D341Med (cell line): ENCODE measurements at places on chromosomes 5 and 9.

- DNase-seq = no peak
Measured at GRCh38 chr5:32207355-32207634, 33.2 kb upstream of the GOLPH3 start.

DNA sequence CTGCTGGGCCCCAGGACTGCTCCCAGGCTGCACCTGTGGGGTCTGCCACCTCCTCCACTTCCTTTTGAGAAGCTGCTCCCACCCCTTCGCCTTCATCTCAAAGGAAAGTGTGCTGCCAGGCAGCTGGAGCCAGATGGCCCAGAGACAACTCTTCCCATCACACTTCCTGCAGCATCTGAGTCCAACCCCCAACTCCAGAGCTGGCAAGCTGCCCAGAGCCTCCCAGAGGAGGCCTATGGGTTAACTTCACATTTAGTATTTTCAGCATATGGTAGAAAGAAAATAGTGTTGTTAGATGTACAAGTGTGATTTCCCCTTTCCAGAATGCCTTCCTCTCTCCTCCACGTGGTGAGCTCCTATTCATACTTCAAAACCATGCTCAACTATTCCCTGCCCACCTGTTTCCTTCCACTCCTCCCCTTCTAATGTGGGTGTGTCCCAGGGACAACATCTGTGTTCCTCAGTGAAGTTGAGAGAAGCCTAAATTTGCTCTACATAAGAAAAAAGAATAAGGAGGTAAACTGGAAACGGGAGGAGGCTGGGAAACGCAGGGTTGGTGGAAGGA, 38.6 kb upstream of the KCNMB1 start:
- no peak for DNase-seq

GRCh38 chr5:43833961-43834360, 231.0 kb downstream of the NNT start:
- no peak for DNase-seq

DNA sequence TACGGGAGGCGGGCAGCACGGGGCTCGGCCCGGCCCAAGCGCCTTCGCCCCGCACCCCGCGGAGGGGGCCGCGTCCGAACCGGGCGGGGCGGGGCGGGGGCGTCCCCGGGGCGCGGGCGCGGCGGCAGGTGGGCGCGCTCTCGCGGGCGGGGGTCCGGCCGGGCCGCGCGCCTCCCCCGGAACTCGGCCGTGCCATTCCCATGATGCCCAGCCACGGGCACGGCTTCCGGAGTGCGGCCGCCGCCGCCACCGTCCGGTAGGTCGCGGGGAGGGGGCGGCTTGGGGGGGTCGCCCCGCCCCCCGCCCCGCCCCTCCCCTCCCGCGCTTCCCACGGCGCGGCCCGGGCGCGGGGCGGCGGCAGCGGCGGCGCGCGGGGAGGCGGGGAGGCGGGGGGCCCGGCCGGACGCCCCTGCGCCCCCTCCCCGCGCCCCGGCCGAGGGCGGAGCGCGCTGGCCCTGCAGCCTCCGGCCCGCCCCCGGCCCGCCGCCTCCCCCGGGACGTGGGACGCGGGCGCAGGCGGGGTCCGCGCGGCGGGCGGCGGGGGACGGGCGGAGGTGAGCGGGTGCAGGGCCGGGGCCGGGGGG, at the start of gene PPP1R26:
Gene PPP1R26 (plus strand): TSS at position 314 of the 584 bp plus-strand sequence. CDS start 4,729 bp downstream, outside the sequence.
- DNase-seq = peak; percentile 75

GRCh38 chr5:56633950-56634349, 181.4 kb upstream of the MAP3K1 start:
- DNase-seq = no peak

DNA sequence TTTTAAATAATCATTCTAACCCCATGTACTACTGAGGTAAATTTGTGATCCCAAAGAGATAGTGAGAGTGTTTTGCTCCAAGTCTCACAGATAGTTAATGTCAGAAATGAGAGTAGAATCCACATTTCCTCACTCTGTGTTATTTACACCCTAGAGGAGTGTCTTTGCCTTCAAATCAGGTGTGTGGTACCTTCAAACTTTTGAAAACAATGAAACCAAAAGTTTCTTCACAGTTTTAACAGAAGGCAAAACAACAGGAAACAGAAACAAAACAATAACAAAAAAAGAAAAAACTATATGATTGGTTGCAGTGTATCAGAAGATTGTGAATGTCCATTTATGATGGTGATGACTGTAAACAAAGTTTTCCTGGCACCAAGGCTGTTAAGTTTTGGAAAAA, 85.9 kb downstream of the ERBIN start:
- no peak for DNase-seq

GRCh38 chr9:33614001-33614687, 90.1 kb downstream of the ANKRD18B start:
- DNase-seq = no peak

- no peak for DNase-seq
Measured at GRCh38 chr5:122311497-122311960, 508 bp upstream of the SNCAIP start.

GRCh38 chr9:79630521-79631403, 59.0 kb downstream of the TLE4 start:
- no peak for DNase-seq

DNA sequence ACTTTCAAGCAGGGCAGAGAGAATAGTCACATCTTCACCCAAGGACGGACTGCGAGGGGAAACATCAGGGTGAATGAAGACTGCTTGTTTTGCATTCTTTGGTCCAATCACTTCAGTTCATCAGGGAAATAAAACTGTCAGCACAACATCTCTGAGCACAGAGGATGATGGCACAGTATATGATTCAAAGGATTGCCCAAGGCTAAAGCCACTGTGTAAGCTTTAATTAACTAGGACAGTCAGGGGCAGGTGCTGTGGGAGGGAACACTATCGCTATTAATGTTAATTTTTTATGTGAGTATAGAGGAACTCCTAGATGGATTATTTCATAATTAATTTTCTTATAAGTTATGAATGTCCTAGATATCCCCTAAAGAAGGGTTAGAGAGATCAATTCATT, 112.1 kb downstream of the BASP1 start:
- DNase-seq = no peak

- DNase-seq = no peak
Measured at GRCh38 chr5:140148508-140148907, 22.8 kb downstream of the IGIP start.

DNA sequence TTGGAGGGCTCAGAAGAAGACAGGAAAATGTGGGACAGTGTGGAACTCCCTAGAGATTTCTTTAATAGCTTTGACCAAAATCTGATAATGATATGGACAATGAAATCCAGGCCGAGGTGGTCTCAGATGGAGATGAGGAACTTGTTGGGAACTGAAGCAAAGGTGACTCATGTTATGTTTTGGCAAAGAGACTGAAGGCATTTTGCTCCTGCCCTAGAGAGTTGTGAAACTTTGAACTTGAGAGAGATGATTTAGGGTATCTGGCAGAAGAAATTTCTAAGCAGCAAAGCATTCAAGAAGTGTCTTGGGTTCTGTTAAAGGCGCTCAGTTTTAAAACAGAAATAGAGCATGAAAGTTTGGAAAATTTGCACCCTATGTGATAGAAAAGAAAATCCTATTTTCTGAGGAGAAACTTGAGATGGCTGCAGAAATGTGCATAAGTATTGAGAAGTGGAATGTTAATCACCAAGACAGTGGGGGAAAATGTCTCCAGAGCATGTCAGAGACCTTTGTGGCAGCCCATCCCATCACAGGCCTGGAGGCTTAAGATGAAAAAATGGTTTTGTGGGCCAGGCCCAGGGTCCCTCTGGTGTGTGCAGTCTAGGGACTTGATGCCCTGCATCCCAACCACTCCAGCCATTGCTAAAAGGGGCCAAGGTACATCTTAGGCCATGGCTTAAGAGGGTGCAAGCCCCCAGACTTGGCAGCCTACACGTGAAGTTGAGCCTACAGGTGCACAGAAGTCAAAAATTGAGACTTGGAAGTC, 463.7 kb upstream of the TLE4 start:
- DNase-seq = no peak

- DNase-seq = no peak
Measured at GRCh38 chr9:95667789-95668188, 151.0 kb upstream of the PTCH1 start.

- no peak for DNase-seq
Measured at GRCh38 chr9:83536332-83536731, 1.9 kb downstream of the FRMD3 start.

GRCh38 chr5:84069608-84070179, 315.0 kb downstream of the EDIL3 start:
- DNase-seq = no peak

GRCh38 chr9:78664370-78664769, 367.4 kb downstream of the PSAT1 start:
- no peak for DNase-seq

- no peak for DNase-seq
Measured at GRCh38 chr9:129801504-129801903, 1.5 kb upstream of the TOR1B start.

DNA sequence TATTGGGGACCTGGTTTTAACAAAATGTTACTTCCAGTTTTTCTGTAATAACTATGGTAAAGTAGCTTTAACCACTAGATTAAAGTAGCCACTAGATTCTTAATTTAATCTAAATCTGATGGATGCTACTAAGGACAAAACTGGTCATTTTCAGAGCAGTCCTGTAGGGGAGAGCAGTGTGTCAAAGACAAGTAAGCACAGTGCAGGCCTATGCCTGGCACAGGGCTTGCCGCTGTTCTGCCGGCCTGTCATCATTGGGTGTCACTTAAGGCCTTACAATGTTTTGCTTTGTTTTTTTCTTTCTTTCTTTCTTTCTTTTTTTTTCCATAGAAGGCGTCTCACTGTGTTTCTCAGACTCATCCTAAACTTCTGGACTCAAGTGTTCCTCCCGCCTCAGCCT, 53.0 kb upstream of the NXNL2 start:
- DNase-seq = no peak

GRCh38 chr5:138438724-138439476, at the start of gene REEP2:
Gene REEP2, plus strand, starts transcription at chr5:138439057. Its CDS starts 152 bp downstream, at chr5:138439209.
- peak; percentile 92 for DNase-seq

GRCh38 chr9:87529671-87530070, 32.0 kb downstream of the DAPK1 start:
- DNase-seq = no peak

DNA sequence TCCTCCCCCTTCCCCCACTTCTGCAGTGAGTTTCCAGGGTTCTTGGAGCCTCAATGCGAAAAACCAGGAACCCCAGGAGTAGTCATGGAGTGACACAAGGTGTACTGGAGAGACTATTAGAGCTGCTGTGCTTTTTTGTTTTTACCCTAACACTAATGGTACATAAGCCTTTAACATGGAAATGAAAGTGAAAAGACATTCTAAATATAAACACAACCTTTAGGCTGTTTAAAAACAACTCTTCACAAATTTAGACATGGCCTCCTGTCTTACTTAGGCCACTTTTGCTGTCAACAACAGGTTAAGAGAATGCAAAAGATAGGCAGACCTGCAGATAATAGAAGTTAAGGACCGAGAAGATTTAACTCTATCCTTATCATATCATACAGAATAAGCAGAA, 232.2 kb downstream of the DENND1A start:
- DNase-seq = no peak

DNA sequence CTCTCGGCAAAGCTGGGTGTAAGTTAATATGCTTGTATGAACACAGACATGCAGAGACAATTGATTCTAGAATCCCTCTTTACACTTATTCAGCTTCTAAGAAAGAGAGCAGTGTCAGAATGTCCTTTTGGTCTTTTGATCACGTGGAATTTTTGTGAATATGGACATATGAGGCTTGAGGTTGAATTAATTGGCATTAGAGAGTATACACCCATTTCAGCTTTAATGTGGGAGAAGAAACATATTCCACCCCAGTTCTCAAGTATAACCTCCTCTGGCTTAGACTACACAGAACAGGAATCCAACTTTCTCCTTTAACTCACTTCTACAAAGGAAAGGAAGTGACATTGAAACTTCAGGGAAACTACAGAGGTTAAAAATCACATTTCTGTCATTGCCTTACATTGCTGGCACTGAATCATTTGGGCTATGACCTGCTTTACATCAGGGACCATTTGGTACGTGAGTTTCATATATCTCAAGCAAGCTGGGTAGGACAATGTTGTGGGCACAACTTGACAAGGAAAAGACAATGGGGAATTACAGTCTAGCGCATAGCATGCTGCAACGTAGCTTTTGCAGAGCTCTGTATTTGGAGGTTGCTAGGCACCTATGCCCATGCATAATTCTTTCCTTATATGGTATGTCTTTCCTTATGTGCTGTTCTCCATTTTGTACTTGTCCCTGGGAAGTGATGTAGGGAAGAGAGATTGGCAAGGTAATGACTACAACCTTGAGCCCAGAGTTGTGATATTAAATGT, 19.5 kb downstream of the DAB2 start:
- no peak for DNase-seq

DNA sequence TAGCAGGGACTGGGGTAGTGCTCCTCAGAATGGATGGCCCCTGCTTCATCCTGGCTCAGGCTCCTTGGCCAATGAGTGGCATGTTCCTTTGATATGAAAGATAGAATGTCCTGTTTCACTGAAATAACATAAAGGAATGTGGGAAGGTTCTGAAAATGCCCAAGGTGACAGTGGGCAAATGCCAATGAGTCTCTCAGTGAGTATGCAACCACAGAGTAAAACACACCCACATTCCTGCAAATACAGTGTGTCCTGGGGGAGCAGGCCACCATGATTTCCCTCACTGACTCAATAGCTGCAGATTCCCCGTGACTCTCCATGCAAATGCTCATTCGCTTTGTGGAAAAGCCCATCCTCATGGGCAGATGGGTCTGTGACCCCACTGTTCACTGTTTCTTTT, 36.4 kb downstream of the ZNF366 start:
- no peak for DNase-seq

DNA sequence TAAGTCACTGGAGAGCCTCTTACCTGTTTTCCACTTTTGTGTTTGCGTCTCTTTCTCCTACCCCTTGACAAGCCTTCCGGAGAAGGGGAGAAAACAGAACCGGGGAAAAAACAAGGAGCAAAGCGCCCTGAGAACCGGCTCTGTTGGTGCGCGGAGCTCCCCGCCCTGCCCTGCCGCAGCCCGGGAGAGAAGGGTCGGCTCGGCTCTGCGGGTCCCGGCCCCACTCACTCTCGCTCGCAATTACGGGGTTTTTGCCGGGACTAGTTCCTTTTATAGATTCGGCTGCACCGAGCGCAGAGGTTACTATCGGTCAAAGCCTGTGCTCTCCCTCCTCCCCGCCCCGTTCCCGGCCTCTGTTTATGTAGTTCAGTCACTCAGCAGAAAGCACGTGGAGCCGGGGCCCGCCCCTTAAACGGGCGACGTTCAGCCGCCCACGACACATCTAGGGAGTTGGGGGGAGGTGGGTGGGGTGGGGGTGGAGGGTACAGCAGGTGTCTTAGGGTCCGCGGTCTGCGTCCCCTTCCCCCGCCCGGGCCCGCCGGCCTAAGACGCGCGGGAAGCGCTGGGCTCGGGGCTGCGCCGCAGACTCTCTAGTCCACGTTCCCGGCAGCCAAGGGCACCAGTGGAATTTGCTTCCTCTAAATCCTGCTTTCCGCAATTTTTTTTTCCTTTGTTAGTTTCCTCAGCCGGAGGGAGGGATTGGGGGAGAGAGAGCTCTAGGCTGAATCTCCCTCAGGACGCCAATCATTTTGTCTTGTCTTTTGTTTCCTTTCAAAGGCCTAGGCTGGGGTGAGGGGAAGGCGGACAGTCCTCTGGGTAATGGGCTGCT, at the start of gene ABCA1:
Gene ABCA1 (minus strand): TSS at position 244 of the 829 bp plus-strand sequence. CDS start 24,476 bp downstream, outside the sequence.
- DNase-seq = peak; percentile 65

DNA sequence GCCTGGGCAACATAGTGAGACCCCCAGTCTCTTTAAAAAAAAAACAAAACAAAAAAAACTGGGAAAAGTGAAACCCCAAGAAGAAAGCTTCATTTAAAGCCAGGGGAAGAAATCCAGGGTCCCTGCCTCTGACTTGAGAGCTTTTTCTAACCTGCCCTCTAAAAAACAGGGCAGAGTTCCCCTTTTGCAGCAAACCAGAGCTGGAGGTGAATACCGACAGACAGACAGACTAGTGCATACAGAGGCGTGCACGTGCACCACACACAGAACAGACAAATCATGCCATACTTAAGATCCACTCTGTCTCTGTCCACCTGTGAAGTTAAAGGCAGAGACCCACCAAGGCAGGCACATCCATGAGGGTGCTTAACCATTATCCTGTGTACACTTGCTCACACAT, 11.7 kb upstream of the AQP3 start:
- DNase-seq = no peak
